ENCODE measurements at places on chromosomes 2 and 18.

- no peak for DNase-seq
These were observed 11.3 kb downstream of the IL1RN start for GRCh38 chr2:113138428-113139322.

DNA sequence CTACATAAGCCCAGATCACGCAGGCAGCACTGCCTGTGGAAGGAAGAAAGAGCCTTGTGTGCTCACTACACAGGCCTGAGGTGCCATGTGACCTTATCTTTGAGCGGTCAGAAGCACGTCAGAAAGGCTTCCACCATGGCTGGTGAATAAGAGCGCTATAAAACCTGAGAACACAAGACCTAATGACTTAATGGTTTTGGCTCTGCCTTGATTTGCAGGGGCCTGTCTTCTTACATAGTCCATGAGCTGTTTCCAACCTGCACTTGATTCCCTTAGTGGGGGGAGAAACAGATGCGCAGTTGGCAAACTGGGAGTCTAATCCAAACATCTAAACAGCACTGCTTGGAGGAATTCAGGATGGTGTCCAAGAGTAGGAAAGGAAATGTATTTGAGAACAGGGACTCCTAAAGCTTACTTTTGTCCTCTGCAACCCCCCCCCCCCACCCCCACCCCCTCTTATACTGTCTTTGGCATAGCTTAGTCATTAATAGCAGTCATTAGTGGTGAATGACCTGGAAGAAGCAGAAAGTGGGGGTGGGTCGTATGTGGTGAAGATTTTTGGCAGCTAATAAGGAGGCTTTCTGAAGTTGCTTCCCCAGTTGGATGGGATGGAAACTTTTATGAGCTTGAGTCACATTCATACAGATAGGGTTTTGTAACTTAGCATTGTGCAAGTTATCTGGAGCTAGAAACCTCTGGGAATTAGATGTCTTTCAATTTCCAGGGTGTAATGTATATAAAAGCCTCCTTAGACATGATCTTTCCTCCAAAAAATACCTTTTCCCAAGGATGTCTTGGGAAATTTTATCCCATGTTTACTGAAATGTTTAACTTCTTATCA is 454.1 kb downstream of the MEIS1 start:
- DNase-seq: no peak

DNA sequence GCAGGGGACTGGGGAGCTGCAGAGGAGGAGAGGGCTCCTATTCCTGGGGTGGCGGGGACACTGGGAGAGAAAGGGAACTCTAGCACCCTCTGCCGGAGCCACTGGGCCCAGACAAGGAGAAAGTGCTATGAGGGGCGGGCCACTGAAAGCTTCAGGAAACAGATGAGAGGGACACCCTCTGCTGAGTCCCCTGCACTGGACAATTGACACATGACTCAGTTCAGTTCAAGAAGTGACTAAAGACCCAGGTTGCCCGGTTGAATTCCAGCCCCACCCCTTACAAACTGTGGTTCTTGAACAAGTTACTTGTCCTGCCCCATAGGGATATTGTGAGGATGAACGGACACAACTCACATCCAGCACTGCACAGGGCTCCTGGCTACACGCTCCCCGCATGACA is 5.0 kb downstream of the RUFY4 start:
- DNase-seq: no peak

- DNase-seq: no peak
These were observed 181.2 kb downstream of the DYSF start for GRCh38 chr2:71634567-71634966.

GRCh38 chr2:181500201-181500600 is 43.0 kb downstream of the ITGA4 start:
- no peak for DNase-seq

- no peak for DNase-seq
These were observed 28.3 kb downstream of the TCF4 start for GRCh38 chr18:55559739-55560138.

DNA sequence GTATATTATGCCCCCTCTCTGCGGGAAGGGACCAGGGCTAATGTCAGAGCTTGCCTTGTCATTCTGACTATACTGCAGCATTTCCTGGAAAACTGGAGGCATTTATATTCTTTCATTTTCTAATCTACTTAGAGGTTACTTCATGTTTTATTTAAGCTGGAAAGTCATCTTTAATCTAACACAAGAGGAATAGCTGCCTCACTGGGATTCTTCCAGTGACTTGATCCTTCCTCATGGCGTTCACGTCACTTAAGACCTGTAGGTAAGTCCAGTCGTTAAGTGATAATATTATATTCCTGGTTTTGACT is 727.6 kb upstream of the DDX18 start:
- DNase-seq: no peak

DNA sequence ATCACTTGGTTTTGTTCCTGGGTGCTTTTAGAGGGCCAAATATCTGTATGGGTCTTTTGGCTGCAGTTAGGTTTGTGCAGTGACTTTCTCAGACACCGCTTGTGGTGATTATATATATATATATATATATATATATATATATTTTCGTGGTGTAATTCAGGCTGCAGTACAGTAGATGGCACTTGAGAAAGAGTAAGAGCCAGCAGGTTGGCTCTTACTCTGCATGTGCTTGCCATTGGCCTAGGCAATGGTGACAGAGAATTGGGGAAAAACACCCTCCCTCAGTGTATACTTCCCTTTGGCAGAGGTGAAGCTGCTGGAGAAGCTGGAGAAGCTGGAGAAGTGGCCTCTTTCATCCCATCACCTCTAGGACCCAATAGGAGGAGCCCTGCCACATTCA is 22.2 kb upstream of the MYL1 start:
- DNase-seq: no peak

DNA sequence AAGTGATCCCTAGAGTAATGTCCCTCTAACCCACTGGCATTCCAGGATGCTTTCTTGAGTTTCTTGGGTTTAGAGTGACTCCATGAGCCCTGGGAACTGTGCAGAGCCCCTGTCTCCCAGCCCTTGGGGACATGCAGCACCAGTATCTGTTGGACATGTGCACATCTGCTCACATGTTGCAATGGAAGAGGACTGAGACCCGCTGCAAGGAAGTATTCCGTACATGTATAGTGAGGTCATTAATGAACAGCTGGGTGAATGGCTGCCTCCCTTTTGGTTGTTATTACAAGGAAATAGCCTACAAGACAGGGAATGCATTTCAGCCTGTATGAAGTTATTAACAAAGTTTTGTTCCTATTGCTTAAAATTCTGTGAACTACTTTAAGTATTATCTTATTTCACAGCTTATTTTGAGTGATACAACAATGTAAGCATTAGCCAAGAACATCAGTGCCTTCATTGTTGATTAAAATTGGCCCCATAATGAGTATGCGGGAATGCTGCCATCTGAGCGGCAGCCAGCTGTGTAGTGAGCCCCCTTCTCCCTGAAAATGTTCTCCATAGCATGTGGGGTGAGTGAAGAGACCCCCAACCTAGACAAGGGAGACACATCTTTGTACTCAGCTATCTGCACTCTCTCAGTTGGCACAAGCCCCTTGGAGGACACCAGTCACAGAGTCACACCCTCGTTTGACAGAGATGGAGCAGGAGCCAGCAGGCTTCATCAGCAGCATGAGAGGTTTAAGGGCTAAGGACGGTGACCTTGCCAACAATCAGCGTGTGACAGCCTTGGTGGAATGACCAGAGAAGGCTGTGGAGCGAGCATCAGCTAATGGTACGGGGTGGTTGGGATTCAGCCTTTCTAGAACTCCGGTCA is 87.4 kb downstream of the FAM210A start:
- no peak for DNase-seq

GRCh38 chr2:206886696-206887095 is 52.6 kb upstream of the CPO start:
- DNase-seq: no peak

All from aorta (tissue), 5 donors.